ENCODE measurements at places on chromosomes 12 and 14.

DNA sequence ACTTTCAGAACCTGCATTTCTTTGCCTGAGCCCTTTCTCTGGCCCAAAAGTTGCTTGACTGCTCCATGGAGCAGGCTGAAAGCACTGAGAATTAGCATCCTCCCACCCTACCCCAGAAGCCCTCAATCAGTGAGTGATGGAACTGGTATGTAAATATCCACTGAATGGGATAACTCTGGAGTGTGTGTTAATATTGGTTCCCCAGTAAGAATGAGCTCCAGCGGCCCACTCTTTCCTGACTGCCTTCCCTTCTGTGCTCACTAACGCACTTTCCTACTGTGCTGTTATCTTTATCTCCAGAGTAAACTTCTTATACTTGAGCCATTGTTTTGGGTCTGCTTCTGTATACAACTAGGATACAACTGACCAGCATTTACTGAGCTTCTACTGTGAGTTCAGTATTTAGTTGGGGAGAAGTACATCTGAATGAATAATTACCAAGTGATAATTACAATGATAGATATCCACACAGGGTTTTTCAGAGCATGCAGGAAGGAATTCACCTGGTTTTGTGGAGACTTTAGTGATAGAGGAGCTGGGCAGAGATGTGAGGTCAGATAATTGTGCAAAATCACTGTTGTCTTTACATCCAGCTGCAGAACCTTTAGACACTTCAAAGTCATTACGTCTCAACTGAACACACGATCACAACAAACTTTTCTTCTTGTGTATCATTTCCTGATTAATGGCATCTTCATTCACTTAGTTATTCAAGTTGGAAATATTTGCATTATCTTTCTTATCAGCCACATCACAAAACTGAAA lies 149.2 kb upstream of the BTG1 start:
- peak; percentile 57 for DNase-seq

- no peak for DNase-seq
Measured at GRCh38 chr14:87045246-87045645, 947.7 kb downstream of the GALC start.

- DNase-seq, result no peak
Measured at GRCh38 chr14:95477411-95478269, 38.8 kb downstream of the SYNE3 start.

DNA sequence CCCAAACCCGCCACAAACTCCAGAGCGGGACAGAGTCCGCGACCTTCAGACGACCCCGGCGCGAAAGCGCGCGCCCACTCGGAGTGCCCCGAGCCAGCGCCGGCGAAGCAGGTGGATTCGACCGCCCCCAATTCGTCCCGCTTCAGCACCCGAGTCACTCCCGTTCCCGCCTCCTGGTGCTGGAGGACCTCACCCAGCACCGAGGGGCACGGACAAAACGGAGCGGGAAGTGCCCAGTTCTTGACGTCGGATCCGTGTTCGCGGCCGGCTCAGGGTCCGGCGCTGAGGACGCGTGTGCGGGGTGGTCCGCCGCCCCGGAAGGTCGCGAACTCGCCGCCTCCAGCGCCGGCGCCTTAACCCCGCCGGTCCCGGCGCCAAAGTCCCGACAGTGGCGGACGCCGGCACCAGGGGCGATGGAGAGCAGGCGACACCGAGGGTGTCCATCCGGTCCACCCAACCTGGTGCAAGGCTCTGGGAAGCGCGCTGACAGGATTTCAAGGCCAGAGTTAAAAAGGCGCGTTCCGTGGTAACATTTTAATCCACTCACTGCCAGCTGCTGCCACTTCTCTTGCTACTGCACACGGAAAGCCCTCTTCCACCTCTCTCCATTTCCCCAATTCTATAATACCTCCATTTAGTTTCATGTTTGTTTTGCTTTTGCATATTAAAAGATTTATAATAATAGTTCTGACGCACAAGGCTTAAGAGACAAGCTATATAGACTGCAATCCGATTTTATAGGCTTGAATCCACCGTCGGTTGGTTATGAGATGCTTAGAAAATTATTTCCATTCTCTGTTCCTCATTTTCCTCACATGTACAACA lies 240.0 kb upstream of the CPNE8 start:
- peak; percentile 31 for DNase-seq

- no peak for DNase-seq
Measured at GRCh38 chr12:2355198-2355597, 302.4 kb downstream of the CACNA1C start.

DNA sequence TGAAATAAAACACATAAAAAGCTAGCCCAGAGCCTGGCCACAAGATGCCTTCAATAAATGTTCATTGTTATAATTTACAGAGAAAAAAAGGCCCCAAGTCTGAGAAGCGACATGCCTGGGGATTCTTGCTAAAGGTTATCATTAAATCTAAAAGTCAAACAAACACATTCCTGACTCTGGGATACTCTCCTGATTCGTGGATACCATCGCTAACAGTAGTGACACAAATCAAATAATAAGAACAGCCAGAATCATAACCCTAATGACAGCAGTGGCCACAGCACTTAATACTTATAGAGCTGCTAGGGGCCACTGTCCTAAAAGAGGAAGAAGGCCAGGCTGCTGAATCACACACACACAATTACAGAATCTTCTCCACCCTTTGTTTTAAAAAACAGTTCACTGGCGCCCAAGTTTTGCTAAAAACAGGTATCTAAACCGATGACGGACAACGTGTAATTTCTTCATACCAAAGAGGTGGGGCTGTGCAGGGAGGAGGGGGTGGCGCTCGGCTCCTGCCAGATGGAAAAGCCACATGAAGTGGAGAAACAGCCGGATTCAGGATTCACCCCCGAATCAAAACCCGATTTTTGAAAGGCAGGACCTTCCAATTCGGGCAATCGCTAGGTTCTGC lies 1.2 kb downstream of the CLIP1 start:
- DNase-seq, result peak; percentile 41

GRCh38 chr12:117483501-117483900 lies 122.1 kb upstream of the NOS1 start:
- DNase-seq, result no peak

GRCh38 chr12:10243818-10244520 lies 31.3 kb downstream of the GABARAPL1 start:
- DNase-seq, result no peak

GRCh38 chr12:89685363-89685972 lies 23.2 kb downstream of the ATP2B1 start:
- DNase-seq, result no peak

- peak; percentile 16 for DNase-seq
Measured at GRCh38 chr12:14313379-14314138, 51.9 kb upstream of the ATF7IP start.

DNA sequence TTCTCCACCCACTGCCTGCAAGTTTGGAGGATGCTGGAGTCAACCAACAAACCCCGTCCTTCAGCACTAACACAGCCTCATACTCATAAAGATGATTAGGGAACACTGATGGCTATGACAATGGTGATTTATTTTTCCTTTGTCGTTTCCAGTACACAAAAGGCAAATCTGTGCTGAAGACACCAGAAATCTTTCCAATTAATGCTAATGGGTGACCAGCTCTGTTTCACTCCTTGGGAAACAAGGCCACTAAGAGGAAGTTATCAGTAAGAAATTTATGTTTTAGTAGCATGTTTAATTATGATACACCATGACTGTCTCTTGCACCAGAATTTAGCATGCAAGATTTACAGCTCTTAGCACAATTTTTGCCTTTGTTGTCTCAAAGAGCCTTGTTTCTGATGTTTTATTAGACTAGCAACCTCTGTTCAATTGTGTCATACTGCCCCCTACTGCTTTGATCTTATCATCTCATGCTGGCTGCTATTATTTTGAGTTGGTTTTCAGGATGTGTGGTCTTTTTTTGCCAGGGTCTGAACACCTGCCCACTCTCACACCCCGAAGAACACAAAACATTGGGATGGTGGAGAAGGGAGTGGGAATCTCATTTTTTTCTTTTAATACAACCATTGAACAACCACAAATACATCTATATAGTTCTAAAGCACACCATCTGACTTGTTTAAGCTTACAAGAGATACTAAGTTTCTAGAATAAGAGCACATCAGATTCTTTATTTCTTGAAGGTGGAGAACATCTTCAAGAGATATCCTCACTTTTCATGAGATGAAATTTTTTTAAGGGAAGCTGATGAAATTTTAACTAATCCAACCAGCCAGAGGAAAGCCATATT lies 160.9 kb downstream of the SPTSSA start:
- DNase-seq, result peak; percentile 23

GRCh38 chr12:54258201-54258681 lies 21.7 kb downstream of the CBX5 start:
- no peak for DNase-seq

GRCh38 chr12:111214401-111214800 lies 154.5 kb downstream of the PHETA1 start:
- DNase-seq, result no peak

- no peak for DNase-seq
Measured at GRCh38 chr12:32876004-32876403, 20.6 kb downstream of the PKP2 start.

DNA sequence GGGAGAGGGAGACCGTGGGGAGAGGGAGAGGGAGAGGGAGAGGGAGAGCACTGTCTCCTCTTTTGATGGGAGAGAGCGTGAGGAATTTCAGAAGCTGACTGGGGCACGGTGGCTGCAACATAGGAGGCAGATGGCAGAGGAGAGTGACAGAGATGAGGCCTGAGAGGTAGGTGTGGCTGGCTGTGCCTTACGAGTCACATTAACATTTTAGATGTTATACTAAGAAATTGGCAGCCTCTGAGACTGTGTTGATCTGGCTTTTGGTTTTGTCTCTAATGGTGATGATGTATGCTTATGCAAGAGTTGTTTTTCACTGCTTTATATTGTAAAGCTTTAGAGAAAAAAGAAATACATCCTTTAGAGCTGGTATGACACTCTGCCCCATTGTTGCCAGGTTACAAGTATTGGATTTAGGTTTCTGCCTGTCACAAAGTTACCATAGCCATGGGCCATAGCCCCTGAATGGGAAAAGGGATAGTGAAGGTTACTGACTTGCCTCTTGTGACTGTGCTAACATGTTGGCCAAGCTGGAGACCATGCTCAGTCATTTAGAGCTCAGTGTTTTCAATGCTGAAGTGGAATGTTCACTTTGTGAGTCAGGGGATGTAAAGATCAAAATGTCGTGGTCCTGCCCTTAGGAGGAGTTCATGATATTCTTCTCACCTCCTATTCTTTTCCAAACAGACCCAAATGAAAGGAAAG lies 186.2 kb downstream of the SYNE2 start:
- peak; percentile 39 for DNase-seq

DNA sequence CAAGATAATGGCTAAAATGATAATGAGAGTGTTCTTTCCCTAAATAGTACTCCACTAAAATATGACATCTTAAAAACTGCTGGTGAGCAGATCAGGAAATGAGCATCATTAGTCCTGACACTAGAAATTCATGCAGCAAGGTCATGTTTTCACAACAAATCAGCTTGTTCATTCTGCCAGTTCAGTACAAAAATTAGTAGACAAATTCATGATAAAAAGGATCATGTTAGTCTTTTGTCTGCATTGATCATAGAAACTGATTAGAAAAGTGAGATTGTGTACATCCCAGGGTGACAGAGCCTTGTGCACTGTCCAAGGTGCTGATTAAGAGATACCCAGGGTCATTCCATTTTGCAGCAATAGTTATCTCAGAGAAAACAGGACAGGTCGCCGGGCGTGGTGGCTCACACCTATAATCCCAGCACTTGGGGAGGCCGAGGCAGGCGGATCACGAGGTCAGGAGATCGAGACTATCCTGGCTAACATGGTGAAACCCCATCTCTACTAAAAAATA lies 163.6 kb downstream of the RIMBP2 start:
- no peak for DNase-seq

DNA sequence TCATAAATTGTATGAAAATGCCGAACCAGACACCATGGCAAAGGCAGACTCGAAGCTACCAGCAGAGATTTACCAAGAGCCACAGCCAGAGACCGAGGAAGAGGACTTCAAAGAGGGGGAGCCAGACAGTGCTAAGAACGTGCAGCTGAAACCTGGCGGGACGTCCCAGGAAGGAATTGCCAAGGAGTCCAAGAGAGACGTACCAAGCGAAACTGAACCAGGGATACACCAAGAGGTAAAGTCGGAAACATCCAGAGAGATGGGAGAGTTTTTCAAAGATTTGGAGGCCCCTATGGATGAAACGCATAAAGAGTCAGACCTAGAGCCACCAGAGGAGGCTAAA lies 294 bp downstream of the SAMD15 start:
- no peak for DNase-seq

- DNase-seq, result no peak
Measured at GRCh38 chr14:19851365-19851764, 23.6 kb upstream of the OR4K2 start.

DNA sequence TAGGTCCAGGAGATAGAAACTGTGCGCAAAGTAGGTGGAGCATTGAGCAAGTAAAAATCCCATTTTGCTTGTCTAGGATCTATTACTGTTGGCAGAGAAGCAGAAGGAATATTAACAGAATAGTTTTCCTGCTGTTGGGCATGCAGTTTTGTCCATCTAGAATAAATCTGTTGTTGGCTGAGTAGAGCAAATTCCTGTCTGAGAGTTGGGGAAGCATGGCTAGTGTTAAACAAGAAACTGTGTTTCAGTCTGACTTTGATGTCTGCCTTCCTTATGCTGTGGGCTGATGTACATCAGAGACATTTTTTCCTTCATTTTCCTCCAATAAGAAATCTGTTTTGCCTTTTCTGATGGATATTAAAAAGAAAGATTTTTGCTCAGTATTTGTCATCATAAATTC lies 98.2 kb downstream of the RAD52 start:
- DNase-seq, result no peak

DNA sequence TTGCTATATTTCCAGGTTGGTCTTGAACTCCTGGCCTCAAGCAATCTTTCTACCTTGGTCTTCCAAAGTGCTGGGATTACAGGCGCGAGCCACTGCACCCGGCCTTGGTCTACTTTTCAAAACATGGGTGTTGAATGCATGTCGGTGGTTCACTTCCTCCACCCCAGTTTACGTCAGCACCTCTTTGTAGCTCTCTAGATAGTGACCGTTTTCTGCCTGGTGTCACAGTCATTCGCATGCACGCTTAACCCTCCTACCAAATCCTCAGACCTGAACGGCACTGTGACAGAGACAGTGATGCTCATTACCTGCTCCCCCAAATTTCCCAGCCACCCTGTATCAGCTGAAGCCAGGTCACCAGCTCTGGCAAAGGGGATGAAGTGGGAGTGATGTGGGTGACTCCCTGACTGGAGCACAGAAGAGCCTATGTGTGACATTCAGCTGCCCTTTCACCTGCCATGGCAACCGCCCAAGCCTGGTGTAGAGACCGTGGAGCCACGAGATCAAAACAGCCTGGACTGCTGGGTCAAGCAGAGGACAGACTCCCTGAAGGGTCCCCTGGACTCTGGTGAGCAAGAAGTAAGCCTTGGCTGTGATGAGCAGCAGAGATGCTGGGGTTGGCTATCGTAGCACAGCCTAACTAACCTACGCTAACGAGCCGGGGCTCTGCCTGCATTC lies 66.2 kb upstream of the GPR68 start:
- no peak for DNase-seq

- no peak for DNase-seq
Measured at GRCh38 chr12:111068290-111068689, 147.9 kb upstream of the MYL2 start.

DNA sequence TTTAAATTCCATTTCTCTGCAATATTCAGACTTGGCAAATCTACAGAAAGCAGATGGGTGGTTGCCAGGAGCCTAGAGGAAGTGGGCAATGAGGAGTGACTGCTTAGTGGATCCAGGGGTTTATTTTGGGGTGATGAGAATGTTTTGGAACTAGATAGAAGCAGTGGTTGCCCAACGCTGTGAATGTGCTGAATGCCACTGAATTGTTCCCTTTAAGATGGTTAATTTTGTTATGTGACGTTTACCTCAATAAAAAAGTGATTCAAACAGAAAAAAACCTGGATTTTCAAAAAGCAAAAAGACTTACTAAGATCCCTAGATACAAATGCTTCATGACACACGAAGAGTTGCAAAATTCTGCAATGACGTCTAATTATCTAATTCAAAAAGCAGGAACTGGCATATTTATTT lies 34.2 kb downstream of the DAO start:
- DNase-seq, result no peak
